D341Med (cell line): ENCODE measurements at places on chromosomes 5 and 9.

DNA sequence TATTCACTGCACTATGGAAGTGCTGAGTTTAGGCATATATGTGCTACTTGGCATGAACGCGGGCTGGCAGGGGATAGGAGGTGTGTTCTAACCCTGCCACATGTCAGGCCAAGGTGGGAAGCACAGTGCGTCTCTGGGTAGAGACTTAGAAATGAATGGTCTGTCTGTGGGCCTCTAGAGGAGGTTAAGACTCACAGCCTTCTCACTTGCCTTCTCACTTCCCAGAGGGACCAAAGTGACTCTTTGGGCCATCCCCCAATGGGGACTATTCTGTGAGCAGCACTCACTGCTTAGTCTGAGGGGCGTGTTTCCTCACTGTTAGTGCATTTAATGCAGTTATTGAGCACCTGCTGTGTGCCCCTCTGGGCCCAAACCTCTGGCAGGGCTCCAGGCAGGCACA, 2.4 kb upstream of the PITX1 start:
- no peak for DNase-seq

DNA sequence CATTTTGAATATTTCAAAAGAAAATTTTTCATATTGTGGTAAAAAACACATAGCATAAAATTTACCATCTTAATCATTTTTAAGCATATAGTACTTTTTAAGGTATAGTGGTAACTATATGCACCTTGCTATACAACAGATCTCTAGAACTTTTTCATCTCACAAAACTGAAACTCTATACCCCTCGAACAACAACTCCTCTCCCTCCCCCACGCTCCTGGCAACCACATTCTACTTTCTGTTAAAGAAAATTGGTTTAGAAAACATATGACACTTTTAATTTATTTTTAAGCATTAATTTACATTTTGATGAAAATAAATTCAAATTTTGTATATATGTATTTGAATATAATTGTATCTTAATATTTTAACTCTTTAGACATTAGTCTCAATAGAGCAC, 147.2 kb upstream of the EFNA5 start:
- DNase-seq = no peak

GRCh38 chr5:42756606-42757601, at the start of gene CCDC152:
Gene CCDC152, plus strand, starts transcription at chr5:42756818. Its CDS starts 2,304 bp downstream, at chr5:42759122.
- no peak for DNase-seq

- no peak for DNase-seq
Observed at GRCh38 chr9:113932906-113933584, 56.9 kb downstream of the ZNF618 start.

GRCh38 chr5:135814316-135814715, 20.1 kb upstream of the SLC25A48 start:
- DNase-seq = no peak

DNA sequence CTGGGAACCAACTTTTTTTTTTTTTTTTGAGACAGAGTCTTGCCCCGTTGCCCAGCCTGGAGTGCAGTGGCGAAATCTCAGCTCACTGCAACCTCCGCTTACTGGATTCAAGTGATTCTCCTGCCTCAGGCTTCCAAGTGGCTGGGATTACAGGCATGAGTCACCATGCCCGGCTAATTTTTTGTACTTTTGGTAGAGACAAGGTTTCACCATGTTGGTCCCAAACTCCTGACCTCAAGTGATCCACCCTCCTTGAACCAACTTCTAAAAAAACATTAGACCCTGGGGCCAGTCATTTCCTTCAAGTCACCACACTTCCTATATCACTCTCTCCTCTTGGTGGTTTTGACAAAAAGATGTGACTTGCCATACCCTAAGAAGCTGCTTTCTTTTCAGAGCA, 10.9 kb upstream of the SHROOM1 start:
- DNase-seq = no peak

DNA sequence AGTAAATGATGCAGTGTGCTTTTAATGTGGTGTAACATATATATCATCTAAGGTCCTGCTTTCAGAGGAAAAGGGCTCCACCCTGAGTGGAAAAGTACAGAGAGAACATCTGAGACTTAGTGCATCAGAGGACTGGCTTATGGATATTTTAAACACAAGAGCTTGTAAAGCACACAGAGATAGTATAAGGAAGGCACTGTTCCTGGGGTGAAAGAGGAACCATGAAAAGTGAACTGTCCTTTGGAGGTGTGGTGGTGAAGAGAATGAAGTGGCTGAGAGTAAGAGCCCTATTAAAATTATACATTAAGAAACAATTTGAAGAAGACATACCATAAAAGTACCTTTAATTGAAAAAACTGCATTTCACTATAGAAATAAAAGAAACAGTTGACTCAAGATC, 68.9 kb downstream of the CSF2 start:
- DNase-seq = no peak

- no peak for DNase-seq
Observed at GRCh38 chr5:36938129-36938528, 61.6 kb downstream of the NIPBL start.

- DNase-seq = no peak
Observed at GRCh38 chr9:27192291-27192960, 83.4 kb downstream of the TEK start.

DNA sequence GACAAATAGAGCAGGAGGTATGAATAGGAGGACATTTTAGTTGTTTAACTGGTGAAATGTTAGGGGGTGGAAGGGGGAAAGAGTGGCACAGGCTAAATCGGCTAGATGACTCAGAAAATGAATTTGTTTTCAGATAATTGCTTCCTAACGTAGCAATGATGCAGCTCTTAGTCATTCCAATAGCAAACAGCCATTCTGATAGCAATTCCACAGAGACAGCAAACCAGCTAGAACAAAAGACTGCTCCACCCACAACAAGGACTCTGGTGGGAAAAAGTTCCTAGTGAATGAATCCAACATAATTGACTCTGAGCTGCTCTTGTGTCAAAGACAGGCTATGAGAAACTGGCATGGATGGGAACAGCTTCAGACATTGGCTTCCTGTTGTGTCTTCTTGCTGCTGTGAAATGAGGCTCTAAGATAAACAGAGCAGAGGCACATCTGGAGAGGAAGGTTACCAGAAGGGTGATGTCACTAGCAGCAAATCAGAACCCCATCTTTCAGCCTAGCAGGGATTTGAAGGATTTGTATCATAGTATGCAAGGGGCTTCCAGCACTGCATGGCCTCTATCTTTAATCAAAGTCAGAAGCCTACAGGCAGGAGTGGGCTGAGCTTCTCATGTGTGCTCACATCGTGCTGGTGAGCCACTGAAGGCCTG, 28.1 kb upstream of the F2RL1 start:
- DNase-seq = no peak

- DNase-seq = peak; percentile 43
Observed at GRCh38 chr9:83505282-83505681, 32.9 kb downstream of the FRMD3 start.

GRCh38 chr9:129619787-129620668, 873 bp downstream of the C9orf50 start:
- DNase-seq = peak; percentile 76

- DNase-seq = no peak
Observed at GRCh38 chr9:88458716-88459465, 70.6 kb downstream of the SPIN1 start.

- DNase-seq = no peak
Observed at GRCh38 chr5:119383008-119383407, 27.2 kb downstream of the TNFAIP8 start.
